Choroid plexus epithelial cell (primary cell): ENCODE measurements at places on chromosomes 7 and 10.

- peak; percentile 54 for DNase-seq
Observed at GRCh38 chr10:35027567-35027966, 62.6 kb downstream of the CUL2 start.

- no peak for DNase-seq
Observed at GRCh38 chr7:128738570-128739047, 550 bp upstream of the CALU start.

DNA sequence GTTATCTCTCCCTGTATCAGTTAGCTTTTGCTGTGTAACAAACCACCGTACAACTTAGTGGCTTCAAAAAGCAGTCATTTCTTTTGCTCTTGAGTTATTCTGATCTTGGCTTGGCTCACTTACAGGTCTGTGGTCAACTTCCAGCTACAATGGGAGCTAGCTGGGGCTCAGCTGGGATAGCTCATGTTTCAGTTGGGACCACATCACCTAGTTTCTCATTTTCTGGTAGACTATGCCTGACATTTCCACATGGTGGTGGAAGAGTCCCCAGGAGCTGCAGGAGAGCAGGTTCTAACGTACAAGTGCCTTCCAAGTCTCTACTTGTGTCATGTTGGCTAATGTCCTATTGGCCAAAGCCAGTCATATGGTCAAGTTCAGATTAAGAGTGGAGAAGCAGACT, 25.8 kb upstream of the PIP4K2A start:
- peak; percentile 43 for DNase-seq

DNA sequence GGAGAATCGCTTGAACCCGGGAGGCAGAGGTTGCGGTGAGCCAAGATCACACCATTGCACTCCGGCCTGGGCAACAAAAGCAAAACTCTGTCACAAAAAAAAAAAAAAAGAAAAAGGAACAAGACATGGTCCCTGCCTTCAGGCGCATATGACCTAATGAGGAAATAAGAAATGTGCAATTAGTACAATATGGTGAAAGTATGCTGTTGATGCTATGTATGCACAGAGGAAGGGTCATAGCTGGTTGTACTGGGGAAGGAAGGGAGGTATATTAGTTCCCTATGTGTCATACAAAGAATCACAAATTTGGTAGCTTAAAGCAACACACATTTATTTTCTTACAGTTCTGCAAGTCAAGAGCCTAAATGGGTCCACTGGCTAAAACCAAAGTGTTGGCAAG, 97.8 kb upstream of the MPP7 start:
- no peak for DNase-seq

- peak; percentile 93 for DNase-seq
Observed at GRCh38 chr7:112481833-112482670, 1.3 kb downstream of the LSMEM1 start.

- peak; percentile 91 for DNase-seq
Observed at GRCh38 chr10:23331567-23332301, 12.9 kb downstream of the C10orf67 start.

- DNase-seq: no peak
Observed at GRCh38 chr7:95198863-95199262, 125.5 kb downstream of the PON1 start.

DNA sequence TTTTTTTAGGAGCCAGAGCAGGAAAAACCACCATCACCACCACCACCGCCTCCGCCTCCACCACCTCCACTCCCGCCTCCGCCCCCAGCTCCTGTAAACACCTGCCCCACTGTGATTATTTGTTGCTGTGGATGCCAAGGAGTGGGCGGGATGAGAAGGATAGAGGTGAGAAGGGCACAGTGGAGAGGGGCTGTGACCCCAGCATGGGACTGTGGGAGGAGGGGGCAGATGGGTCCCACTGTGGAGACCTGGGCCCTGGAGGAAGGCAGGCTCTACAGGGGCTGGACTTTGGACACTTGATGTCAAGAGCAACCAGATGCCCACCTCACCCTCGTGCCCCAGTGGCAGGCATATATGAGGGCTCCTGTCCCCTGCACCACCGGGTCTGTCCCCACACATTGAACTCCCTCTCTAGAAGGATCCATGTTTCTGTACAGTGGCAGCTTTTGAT, 24.7 kb downstream of the ANTXRL start:
- DNase-seq: no peak

- DNase-seq: no peak
Observed at GRCh38 chr7:55198634-55199392, 166.3 kb upstream of the LANCL2 start.

DNA sequence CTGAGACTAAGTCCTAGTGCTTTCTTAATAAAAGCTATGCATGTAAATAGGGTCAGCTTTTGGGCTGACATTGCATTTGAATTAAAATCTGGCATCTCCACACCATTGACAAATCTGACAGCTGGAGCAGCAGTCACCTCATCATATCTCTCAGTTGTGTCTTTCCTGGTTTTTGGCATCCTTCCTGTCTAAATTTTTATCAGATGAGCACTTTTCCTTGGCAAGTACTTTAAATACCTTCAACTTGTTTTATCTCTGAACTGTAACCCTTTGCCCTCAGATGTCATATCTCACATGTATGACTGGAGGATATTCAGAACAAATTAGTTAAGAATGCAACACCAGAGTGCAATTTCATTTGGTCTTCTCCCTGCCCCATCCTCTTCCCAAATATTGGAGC, 1066.2 kb downstream of the LRMDA start:
- peak; percentile 4 for DNase-seq

GRCh38 chr10:35752469-35753461, 110.7 kb upstream of the FZD8 start:
- peak; percentile 30 for DNase-seq

DNA sequence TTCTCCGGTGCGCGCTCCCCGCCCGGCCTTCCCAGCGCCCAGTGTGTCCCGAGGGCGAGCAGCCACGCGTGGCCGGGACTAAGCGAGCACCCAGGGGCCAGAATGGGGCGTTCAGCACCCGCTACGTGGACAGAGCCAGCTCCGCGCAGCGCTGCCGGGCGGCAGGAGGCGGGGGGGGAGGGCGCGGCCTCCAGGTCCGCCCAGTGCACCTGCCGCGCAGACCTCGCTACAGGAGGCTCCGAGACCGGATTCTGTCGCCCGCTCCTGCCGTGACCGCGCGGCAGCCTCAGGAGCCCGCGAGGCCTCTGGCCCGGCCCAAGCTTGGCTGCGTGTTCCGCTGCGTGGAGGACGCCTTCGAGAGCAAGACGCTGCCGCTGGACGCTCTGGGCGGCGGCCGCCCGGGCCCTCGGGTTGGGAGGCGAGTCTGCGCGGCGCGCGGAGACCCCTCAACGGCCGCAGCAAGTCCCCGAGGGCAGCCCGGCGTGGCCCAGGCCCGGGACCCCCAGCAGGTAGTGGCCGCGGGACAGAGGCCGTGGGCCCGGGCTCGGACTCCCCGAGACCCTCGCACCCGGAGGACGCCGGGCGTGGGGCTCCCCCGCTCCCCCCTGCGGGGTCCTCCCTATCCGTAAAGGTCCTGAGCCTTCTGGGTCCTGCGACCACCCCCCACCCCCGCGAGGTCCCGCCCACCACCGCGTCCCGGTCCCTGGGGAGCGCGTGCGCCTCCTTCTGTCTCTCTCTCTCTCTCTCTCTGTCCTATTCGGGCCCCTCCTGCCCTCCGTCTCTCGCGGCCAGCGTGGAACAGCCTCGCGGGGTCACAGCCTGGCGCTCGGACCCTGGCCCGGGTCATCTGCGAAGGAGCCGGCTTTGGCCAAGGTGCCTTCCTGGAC, 904 bp upstream of the DPYSL4 start:
- peak; percentile 43 for DNase-seq

DNA sequence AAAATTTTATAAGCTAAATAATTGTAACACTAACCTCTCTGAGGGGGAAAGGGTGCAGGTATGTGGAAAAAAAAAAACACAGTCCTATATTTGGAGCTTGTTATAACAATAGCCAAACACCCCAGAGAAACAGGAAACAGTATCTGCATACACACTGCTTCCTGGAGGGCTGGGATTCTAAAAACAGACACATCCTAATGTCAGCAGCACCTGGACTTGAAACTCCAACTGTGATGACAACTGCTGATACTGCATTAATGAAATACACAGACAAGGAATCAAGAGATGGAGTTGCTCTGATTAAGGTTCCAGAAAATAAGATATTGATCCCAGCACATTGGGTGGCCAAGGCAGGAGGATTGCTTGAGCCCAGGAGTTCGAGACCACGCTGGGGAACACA, 9.3 kb downstream of the DAGLB start:
- DNase-seq: no peak

DNA sequence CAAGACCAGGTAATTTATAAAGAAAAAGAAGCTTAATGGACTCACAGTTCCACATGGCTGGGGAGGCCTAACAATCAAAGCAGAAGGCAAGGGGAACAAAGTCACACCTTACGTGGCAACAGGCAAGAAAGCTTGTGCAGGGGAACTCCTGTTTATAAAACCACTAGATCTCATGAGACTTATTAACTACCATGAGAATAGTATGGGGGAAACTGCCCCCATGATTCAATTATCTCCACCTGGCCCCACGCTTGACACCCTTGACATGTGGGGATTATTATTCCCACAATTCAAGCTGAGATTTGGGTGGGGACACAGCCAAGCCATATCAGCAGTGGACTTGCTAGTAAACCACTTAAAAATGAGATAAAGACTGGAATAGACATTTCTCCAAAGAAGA, 451.7 kb downstream of the DNAJB9 start:
- no peak for DNase-seq

DNA sequence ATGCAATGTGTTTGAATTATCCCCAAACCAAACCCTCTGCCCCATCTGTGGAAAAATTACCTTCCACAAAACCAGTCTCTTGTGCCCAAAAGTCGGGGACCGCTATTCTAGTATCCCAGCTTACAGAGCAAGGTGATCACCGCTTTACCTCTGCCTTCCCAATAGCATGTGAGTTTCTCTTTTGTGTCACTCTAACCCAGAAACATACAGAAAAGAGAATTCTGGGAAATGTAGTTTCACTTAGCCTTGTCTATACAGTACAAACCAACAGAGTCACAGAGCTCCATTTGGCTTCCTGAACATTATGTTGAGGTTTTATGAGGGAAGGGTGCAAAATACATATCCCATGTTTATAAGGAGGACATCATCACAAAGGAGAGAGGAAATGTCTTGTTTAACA, 260.3 kb upstream of the MINDY3 start:
- no peak for DNase-seq

GRCh38 chr7:38928506-38928905, 19.5 kb upstream of the VPS41 start:
- no peak for DNase-seq

DNA sequence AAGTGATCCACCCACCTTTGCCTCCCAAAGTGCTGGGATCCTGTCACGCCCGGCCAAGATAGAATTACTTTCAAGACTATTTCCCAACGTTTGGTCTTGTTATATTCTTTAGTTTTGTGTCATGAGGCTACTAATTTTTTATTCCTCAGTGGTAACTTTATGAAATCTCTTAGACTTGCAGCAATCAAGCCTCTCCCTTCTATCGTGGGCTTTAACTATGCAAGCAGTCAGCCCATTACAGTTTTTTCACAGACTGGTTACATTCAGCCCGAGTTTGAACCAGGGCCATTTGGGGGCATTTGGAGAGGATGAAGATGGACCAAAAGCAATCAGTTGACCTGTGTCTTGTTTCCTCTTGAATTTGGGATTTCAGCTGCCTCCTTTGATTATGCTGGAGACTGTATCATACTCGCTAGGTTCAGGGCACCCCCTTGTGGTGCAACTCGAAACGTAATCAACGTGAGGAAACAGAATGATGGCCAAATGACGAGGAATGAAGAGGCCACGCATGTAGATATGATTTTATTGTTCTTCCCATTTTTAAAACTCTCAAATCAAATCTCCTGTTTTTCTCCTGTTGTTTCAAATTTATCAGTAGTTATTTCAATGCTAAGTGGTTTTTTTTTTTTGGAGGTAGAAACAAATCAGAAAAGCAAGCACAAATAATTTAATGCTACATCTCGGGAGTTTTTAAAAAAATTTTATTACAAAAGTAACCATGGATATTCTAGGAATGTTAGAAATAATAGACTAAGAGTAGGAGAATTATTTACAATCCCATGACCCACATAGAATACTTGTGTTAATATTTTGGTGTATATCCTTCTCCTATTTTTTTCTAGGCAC, 151.6 kb downstream of the KIAA1217 start:
- DNase-seq: peak; percentile 89

GRCh38 chr7:75054744-75055143, 18.9 kb downstream of the RCC1L start:
- DNase-seq: peak; percentile 78

DNA sequence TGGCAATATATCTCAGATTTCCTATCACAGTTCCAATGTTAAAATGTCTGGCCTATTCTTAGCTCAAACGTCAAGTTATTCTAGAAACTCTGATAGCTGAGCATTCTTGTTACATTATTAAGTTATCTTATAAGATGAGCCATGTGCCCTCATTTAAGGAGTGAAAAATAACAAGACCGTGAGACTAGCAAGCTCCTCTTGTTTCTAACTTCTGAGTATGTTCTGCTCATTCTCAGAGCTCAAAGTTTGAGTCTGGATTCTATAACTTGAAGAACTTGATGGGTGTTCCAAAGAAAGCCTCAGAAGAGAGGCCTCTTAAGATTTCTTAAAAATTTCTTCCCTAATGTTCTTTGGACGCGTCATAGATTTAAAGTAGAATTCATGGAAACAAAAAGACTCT, 215.2 kb downstream of the HTR7 start:
- DNase-seq: peak; percentile 21

GRCh38 chr7:130153211-130153908, 51.8 kb downstream of the TMEM209 start:
- DNase-seq: no peak
